ENCODE measurements at places on chromosomes 16 and 17.

DNA sequence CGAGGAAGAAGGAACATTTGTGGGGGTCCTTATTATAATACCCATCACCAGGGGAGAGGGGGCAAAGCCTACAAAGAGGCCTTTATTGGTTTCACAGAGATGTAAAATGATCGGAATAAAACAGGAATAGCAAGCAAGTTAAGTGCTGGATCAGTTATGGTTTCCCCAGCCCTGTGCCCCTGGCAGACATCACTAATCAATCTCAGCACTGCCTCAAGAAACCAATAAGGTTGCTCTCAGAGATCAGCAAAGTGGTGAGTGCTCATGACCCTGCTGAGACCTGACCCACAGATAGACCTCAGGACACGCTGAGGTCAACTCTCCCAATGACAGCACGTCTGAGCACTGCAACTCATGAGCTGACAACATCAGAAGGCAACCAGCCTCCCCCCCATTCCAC is 66.3 kb downstream of the ZNF423 start:
- DNase-seq, result no peak

DNA sequence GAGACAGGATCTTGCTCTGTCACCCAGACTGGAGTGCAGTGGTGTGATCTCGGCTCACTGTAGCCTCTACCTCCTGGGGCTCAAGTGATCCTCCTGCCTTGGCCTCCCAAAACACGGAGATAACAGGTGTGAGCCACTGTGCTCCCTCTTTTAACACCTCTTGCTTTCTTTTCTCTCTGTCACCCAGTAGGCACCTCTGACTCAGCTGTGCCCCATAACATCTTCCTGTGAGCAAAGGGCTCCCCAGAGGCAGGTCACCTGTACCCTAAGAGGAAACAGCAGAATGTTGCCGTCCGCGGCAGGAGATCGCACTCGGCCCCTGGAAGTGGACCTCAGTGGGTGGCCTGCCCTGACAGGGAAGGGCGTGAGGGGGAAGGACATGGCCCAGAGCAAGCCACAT is 918 bp upstream of the NLRC3 start:
- DNase-seq, result no peak

GRCh38 chr16:54511222-54511731 is 224.7 kb upstream of the IRX3 start:
- DNase-seq, result no peak

GRCh38 chr17:69473841-69474831 is 59.6 kb downstream of the MAP2K6 start:
- DNase-seq, result no peak

DNA sequence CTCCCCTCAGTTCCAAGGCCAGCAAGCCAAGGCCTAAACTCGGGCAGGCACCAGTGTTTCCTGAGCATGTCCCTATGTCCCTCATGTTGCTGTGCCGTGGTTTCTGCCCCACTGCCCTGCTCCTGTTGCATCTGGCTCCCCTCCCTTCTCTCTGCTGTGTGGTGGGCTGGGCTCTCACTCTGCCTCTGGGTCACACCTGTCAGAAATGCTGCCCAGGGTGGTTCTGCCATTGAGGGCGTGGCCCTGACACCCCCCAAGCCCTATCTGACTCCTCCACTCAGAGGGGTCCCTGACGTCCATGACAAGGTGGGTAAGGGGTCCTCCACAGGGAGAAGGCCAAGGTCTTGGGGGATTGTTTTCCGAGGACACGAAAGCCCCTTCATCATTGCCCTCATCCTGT is 9.2 kb upstream of the ITGA3 start:
- DNase-seq, result no peak

DNA sequence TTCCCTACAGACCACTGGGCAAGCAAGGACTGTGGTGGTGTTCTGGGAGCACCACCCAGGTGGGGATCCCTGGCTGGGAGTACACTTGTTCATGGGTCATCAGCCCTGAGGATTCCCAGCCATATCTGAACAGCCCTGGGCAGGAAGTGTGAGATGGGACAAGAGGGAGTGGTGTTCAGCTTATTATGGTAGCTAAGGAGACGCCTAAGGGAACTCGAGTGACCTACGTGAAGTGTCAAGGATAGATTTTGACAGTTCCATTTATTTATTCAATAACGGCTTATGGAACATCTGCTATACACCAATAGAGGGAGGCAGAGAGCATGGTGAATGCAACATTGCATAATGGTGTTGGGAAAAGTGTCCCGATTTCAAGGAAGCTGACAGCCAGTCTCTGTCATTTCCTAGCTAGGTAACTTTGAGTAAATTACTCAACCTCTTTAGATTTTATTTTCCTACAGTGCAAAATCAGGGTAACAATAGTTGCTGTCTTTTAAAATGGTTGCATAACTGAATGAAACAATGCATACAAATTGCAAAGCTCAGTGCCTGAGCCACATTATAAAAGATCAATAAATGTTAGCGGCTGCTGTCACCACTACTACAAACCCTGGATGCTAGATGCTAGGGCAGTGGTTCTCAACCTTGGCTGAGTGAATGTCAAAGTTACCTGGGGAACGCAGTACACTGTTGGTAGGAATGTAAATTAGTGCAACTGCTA is 534.1 kb downstream of the GRIN2A start:
- no peak for DNase-seq

- no peak for DNase-seq
These were observed 592.5 kb upstream of the CA10 start for GRCh38 chr17:52751051-52751450.

DNA sequence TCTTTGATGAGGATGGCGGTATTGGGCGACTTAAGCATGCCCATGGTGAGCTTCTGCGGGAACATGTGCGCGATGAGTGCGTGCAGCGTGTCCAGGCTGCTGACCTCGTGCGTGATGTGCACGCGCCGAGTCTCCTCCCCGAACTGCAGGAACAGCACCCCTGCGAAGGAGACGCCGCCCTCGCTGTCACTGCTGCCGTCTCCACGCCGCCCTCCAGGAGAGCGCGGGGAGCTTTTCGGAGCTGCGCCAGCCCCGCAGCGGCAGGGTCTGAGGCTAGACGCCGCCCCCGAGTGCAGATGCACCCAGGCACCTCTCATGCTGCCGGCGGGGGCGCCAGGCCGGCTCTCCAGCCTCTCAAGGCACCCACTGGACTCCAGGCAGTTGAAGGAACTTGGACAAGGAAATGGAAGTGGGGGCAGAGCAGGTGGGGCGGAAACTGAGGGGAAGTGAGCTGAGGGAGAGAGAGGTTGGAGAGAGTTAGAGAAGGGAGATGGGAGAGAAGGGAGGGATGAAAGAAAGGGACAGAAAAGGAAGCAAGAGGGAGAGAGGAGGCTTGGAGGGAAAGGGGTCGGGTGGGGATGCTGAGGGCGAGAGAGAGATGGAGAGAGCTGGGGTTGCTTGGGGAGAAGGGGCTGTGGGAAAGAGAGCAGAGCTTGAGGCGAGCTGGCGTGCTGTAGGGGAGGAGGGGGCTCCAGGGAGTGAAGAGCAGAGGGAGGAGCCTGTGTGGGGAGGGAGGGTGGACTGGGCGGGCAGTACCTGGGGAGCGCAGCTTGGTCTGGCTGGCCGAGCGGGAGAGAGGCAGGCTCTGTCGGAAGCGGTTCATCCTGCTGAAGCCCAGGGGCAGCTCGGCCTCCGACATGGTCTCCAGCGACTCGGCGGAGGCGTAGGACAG is 42.1 kb downstream of the SRCIN1 start:
- DNase-seq, result no peak

DNA sequence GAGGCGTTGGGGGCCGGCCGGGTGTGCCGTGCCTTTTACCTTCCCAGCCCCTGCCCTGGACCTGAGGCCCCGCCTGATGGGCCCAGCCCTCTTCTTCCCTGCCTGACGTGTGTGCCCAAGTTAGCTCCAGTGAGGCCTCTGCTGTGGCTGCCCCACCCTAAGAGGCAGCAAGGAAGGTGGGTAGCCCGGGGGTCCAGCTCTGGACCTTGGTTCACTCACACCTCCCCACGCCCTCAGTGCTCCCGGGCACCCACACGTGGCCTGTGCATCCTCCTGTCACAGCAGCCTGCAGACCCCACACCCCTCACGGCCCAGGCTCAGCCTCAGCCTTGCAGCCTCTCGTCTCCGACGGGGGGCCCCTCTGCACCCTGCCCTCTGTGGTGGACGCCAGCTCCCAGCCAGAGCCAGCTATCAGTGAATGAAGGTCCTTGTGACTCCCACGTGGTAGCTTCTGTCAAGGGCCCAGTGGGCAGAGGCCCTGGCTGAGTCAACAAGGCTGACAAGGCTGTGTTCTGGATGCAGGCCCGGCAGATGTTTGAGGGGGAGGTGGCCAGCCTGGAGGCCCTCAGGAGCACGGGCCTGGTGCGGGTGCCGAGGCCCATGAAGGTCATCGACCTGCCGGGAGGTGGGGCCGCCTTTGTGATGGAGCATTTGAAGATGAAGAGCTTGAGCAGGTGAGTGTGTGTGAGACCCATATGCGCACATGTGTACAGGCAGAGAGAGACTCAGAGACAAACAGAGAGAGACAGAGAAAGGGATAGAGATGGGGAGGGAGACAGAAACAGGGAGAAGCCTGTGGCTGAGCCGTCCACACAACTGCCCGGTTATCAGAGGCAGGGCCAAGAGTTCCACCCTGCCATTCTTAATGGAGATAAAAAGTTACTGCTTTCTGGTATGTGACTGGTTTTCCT is 2.8 kb downstream of the FN3K start:
- DNase-seq, result no peak

- no peak for DNase-seq
These were observed 62.2 kb upstream of the ADORA2B start for GRCh38 chr17:15882777-15883176.

GRCh38 chr16:85517154-85517553 is 96.0 kb upstream of the GSE1 start:
- DNase-seq, result no peak

GRCh38 chr17:834136-834535 is 52.0 kb downstream of the MRM3 start:
- DNase-seq, result no peak

GRCh38 chr16:74169687-74170376 is 126.8 kb upstream of the PSMD7 start:
- DNase-seq, result no peak

GRCh38 chr17:8472663-8473062 is 37.0 kb downstream of the NDEL1 start:
- no peak for DNase-seq

DNA sequence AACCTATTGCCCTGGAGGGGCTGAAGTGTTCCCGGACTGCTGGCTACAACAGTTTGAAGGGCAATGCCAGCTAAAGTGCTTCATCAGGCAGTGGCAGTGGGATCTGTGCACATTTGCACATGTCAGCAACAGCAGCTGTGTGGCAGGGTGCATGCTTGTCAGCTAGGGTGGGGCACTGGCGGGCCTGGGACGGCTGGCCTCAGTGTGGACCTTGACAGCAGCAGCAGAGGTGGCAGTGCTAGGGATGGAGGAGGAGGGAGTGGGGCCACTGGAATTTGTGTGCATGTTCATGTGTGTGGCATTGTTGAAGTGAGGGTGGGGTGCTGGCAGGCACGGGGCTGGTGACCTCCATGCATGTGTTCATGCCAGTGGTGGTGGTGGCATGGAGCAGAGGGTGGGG is 203.3 kb upstream of the HS3ST4 start:
- DNase-seq, result no peak

DNA sequence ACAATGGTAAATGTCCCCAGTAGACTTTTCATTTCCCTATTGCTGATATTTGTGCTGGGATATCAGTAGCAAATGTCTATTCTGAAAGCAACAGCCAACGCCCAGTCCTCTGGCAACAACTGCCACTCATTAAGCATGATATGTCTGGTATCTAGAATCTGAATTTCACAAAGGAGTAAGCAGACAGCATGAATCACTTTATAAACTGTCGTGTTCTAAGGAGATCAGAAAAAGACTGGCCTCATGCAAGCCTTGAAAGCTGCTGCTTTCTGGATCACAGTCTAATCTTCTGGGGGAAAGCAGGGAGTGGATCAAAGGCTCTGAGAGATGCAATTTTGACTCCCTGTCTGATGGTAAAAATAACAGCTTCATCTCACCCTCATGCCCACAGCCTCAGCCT is 153.1 kb upstream of the NOG start:
- DNase-seq, result no peak

GRCh38 chr17:78082988-78083387 is 45.6 kb downstream of the TMC6 start:
- no peak for DNase-seq

- DNase-seq, result no peak
These were observed 63.9 kb downstream of the CPPED1 start for GRCh38 chr16:12739738-12740137.

DNA sequence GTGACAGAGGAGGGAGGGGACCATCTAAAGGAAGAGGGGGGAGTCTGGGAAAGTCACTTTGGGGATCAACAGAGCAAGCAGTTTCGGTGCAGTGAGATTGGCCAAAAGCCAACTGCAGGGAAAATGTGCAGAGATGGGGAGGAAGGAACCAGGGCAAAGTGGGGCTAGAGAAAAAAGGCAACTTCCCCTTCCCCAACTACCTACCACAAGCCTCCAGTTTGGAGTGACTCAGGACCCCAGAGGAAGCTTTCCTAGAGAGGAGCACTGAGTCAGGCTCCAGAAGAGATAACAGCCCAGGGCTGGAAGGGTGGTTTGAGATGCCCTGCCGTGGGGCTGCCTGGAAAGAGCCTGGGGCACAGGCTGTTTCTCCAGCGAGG is 6.9 kb upstream of the CD300LD start:
- DNase-seq, result no peak

DNA sequence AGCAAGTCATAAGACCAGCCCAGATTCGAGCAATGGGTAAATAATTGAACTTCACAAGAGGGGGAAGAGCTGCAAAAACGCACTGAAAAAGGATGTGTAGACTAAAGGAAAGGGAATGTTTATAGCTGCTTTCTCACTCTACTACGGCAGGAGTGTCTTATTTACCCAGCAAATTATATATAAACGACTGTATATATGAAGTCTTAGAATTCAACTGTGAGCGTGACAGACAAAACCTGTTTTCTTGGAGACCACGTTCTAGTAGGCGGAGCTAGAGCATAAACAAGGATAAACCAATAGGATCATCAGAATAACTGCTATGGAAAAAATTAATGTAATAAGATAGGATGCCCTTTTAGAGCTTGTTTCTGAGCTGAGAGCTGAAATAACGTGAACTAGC is 394.6 kb upstream of the MON1B start:
- DNase-seq, result no peak

GRCh38 chr17:57226793-57227192 is 29.5 kb upstream of the MSI2 start:
- DNase-seq, result no peak

GRCh38 chr16:53952215-53953208 is 248.6 kb downstream of the FTO start:
- DNase-seq, result no peak

GRCh38 chr16:85141491-85142128 is 29.3 kb upstream of the CIBAR2 start:
- no peak for DNase-seq

DNA sequence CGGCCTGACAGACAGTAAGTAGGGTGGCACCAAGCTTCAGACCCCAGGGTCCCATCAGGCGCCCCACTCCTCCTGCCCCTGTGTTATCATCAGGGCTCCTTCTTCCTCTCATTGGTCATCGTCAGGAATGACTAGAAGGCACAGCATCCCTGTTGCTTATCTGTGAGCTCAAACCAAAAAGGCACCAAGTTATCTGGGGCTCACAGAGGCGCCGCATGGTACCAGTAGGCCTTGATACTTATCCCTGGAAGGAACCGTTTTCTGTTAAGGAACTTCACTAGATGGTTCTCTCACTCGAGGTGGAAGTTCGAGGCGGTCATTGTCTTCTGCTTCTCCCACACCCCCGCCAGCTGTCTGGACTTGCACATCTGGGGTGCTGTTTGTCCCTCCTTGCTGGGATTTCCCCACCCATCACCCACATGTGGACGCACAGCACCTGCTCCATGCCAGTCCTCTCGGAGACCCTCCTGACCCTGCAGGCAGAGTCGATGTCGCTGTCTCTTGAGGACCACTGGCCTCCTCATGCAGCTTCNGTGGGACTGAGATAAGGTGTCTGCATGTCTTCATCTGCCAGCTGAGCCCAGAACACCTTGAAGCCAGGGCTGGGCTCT is 52.1 kb downstream of the METRNL start:
- DNase-seq, result no peak

Measured in stimulated activated CD8-positive, alpha-beta memory T cell treated with anti-CD3 and anti-CD28 coated beads, Interleukin-7, amount 100 ng/mL, for 1 hour (primary cell).